CD4-positive, alpha-beta T cell (primary cell): ENCODE measurements at places on chromosomes 7 and 10. TPM values are rescaled to one million over a fixed set of nuclear protein-coding genes. Genes with fewer than 3 reads are reported as not detected.

SH2D4B gene
- 0.16 TPM for total RNA-seq

SPDYE2B gene
- not detected for total RNA-seq

NPFFR1 gene
- total RNA-seq: not detected

CYP3A4 gene
- not detected for total RNA-seq

ELN gene
- total RNA-seq: not detected

HOXA9 gene
- total RNA-seq: not detected

KNDC1 gene
- total RNA-seq: not detected

OR6V1 gene
- total RNA-seq: not detected

TSPAN33 gene
- 4.1 TPM for total RNA-seq

TMEM140 gene
- 32.2 TPM for total RNA-seq

SMARCD3 gene
- total RNA-seq: 11.8 TPM

RAB19 gene
- total RNA-seq: 2.8 TPM

NKX1-2 gene
- not detected for total RNA-seq

FAM171A1 gene
- 1.8 TPM for total RNA-seq
